NCI-H1694 (cell line): ENCODE measurements at places on chromosomes 7 and 10.

GRCh38 chr10:132888898-132889490 lies 53.4 kb downstream of the CFAP46 start:
- DNase-seq: no peak

DNA sequence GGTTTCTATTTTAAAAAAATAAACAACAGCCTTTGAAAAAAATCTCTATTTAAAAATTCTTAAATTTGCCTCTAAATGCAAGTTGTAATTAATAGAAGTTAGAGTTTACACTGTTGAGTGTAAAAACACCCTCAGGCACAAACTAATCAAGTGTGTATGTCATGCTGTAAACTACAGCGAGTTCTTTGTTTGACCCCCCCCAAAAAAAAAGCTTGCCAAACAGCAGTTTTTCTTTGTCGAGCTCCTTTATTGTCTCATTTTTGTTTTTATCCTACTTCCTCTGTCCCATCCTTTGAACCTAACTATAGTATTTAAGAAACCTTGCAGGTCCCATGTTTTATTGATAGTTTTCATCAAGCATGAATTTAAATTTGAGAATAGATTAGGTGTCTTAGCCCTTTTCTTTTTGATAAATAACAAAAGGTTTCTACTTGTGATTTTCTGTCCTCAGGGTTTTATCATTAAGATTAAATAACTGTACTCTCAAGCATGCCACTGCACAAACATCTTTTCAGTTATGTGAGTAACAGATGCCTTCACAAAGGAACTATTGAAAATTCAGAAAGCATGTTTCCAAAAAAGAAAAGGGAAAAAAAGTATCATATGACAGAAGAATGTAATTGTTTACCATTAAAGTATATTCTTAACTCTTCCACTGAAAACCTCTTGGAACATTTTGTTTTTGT lies 176.0 kb downstream of the ARID5B start:
- DNase-seq: no peak

DNA sequence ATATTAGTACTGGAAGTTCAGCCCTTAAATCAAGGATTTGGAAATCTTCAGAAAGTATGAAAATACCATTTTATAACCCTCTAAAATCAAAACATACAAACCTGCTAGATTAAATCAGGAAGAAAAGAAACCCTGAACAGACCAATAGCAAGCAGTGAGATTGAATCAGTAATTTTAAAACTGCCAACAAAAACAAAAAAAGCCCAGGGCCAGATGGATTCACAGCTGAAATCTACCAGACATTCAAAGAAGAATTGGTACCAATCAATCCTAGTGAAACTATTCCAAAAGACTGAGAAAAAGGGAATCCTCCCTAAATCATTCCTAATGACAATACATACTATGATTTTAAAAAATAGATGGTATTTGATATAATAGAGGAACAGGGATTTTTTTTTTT lies 70.1 kb downstream of the MCU start:
- DNase-seq: no peak

DNA sequence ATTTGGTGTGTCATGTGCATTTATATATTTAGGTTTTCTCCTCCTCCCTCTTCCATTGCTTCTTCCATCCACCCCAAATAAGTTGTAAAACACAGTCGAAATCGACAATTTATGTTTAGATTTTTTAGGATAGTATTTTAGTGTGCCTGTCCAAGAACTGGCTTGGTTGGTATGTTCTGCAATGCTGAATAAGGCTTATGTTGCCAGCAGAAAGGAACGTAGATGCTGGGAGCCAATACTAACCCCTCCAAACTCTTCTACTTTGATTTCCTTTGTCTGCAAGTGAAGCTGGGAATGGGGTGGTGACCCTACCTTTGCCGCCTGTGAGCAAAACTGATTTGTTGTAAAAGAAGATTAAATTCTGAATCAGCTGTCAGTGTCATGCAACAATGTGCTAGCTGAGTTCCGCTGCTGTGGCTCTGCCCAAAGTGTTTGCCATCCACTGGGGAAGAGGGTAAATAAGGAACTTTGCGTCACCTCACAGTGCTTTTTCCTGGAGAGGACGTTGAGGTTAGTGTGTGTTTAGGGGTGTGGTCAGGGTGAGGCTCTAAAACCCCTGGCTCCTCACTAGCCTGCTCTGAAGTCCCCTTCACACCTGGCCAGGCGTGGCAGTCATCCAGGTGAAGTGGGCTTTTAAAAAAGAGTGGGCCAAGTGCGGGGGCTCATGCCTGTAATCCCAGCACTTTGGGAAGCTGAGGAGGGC lies 44.4 kb downstream of the TACC2 start:
- no peak for DNase-seq

GRCh38 chr7:33539198-33539597 lies 366.1 kb upstream of the BMPER start:
- DNase-seq: no peak

DNA sequence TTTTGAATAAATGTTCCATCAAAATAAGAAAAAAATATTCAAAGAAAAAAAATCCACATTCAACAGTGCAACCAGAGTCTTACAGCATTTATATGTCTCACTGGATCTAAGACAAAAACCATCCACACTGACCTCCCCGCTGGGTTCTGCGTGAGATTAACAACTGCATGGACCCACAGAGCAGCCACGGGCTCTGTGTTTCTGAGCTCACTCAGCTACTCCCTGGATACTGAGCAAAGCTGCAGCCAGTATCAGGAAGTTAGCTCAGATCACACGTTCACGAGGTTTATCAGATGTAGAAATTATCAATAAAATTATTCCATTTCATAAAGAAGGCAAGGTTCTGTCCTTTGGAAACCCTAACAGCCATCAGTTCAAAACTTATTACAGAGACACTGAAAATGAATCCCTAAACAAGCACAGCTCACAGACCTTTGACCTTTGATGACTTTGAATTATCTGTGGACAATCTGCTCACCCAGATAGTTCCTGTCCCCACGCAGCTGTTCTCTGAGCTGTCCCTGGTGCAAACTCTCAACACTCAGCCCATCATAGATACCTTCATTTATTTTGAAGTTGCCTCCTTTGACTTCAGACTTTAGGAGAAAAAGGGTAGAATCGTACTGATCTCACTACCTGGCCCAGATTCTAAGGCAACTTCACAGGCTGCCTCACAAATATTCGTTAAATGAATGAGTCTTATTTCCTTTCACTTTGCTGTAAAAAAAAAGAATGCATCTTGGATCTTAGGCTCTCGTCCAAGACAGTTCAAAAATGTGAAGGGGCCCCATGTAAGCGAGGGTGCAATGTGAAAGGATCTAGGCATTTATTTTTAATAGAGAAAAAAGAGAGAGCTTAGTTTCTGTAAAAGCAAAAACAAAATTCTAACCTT lies 67.7 kb upstream of the SVIL start:
- no peak for DNase-seq

DNA sequence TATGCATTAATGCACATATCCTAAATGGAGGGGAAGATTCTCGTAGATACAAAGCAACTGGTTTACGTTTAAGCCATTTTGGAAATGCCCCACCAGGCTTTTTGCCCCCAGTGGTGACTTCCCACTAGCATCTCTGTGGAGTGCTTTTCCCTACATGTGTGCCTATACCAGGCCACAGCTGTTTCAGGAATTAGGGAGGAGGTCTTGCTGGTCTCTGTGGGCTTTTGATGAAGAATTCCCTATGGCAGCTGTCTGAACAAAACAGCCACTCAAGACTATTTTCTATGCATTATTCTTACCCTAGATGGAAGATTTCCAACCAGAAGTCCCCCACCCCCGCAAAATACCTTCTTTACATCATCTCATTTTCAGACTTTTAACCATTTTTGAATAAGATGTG lies 52.0 kb upstream of the NMT2 start:
- DNase-seq: no peak

GRCh38 chr10:29407280-29407858 lies 118.5 kb downstream of the LYZL1 start:
- DNase-seq: no peak

DNA sequence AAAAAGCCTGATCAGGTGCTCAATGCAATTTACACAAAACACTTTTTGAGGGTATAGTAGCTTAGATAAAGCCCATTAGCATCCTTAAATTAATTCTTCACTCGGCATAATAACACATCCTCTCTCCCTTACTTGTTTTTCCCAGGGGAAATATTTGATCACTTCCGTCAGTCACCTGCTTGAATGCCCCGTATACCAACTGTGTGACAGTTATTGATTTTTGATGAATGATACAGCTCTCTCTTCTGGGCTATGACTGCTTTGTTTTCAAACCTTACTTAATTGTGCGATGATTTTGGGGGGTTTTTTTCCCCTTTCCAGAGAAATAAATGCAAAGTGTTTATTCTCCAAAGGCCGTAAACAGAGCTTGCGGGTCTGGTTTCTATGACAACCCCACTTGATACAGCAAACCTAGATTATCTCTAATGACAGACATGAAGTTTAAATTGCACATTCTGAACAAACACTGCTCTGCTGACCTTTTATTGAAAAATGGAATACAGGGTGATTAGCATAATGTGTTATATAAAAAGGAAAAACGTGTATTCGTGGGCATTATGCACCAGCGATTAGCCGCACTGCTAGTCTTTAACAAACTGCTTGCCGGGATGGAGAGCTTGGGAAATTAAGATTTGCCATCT lies 78.4 kb upstream of the NANOS1 start:
- DNase-seq: no peak

GRCh38 chr7:2480070-2480408 lies 3.8 kb upstream of the GRIFIN start:
- DNase-seq: no peak

- DNase-seq: no peak
Measured at GRCh38 chr10:23315966-23316365, 28.6 kb downstream of the C10orf67 start.

DNA sequence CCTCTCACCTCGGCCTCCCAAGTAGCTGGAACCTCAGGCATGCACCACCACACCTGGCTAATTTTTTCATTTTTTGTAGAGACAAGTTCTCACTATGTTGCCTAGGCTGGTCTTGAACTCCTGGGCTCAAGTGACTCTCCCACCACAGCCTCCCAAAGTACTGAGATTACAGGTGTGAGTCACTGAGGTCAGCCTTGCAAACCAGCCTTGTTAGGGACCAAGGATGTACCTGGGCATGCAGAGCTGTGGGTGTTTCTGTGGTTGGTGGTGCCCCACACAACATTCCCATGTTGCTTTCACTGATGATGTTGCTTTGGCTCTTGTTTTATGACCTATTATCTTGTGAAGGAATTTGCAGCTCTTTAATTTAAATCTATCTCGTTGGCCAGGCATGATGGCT lies 54.8 kb downstream of the OTUD1 start:
- DNase-seq: no peak

- DNase-seq: no peak
Measured at GRCh38 chr7:47654672-47655298, 72.9 kb upstream of the TNS3 start.
